ENCODE measurements at places on chromosomes 1 and 21. TPM values are rescaled to one million over a fixed set of nuclear protein-coding genes. Genes with fewer than 3 reads are reported as not detected.

The GNB1 gene
- total RNA-seq: 431 TPM

The NGF gene
- total RNA-seq: not detected

The CYP4B1 gene
- total RNA-seq: not detected

The SPATA45 gene
- total RNA-seq: not detected

The TMEM240 gene
- total RNA-seq: 0.28 TPM

The PLPPR5 gene
- not detected for total RNA-seq

The APOBEC4 gene
- total RNA-seq: not detected

The GJA8 gene
- not detected for total RNA-seq

The C1orf87 gene
- not detected for total RNA-seq

The REN gene
- total RNA-seq: not detected

The CR1L gene
- total RNA-seq: not detected

The NUDT17 gene
- total RNA-seq: 2.7 TPM

The TAS1R1 gene
- 0.08 TPM for total RNA-seq

The KCNJ9 gene
- not detected for total RNA-seq

The CR1 gene
- total RNA-seq: not detected

DNA sequence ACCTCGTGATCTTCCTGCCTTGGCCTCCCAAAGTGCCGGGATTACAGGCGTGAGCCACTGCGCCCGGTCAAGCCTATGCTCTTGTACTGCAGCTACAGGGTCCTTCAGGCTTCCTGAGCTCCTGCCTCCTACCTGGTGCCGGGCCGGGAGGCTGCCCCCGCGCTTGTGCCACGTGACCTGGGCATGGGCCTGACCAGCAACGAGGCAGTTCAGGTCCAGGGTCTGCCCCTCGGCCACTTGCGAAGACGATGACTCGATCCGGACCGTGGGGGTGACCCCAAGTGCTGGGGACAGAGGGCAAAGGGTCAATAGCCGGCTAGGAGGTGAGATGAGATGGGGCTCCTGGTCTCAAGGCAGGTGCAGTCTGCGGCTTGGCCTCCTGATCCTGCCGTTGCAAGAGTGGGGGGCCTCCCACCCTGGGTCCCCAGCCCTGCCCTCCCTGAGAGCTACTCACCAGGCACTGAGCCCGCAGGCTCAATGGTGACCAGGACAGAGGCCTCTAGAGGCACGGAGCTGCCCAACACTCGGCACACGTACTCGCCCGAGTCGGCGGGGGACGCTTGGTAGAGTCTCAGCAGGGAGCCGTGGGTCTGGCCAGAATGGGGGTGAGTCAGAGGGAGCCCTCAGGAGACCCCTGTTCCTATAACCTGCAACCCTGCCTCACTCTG, 38.0 kb downstream of the LDLRAD2 start:
- no peak for DNase-seq

DNA sequence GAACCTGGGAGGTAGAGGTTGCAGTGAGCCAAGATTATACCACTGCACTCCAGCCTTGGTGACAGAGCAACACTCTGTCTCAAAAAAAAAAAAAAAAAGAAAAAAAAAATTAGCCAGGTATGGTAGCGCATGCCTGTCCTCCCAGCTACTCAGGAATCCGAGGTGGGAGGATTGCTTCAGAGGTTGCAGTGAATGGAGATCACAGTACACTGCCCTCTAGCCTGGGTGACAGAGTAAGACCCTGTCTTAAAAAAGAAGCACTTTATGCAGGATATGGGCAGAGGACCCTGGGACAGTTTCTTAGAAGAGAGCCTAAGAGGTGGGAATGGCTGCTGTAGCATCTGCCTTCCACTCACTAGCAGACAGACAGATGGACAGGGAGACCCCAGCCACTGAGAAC, 23.0 kb downstream of the IQGAP3 start:
- H3K36me3 ChIP-seq: peaks cover 21% of the 10 kb centered on the region
- peaks cover 7% of the 10 kb centered on the region for H3K4me1 ChIP-seq
- no peak overlapping the region for H3K27ac ChIP-seq

DNA sequence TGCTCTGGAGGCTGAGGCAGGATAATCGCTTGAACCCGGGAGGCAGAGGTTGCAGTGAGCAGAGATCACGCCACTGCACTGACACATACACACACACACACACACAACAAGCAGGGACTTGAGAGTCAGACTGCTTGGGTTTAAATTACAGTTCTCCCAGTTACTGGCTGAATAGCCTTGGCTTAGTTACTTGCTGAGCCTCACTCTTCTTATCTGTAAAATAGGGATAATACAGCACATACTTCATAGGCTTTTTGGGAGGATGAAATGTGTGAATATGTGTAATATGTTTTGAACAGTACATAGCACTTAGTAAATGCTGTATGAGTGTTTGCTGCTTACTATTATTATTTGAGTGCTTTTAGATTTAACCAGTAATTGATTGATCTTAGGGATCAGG, 23.8 kb downstream of the CDC42 start:
- peaks cover 79% of the 10 kb centered on the region for H3K36me3 ChIP-seq
- H3K27ac ChIP-seq: peak overlapping the region; percentile 48
- no peak for DNase-seq
- peaks cover 77% of the 10 kb centered on the region for H3K4me1 ChIP-seq
- H3K4me3 ChIP-seq: no peak overlapping the region

GRCh38 chr1:8787218-8787617, 30.2 kb downstream of the RERE start:
- no peak overlapping the region for H3K27ac ChIP-seq
- H3K4me1 ChIP-seq: no peaks in the 10 kb centered on the region
- no peak overlapping the region for H3K4me3 ChIP-seq
- peaks cover 3% of the 10 kb centered on the region for H3K36me3 ChIP-seq
- no peaks in the 10 kb centered on the region for H3K27me3 ChIP-seq

GRCh38 chr1:172845371-172845770, 186.5 kb downstream of the FASLG start:
- H3K36me3 ChIP-seq: peaks cover 3% of the 10 kb centered on the region
- no peak overlapping the region for H3K4me3 ChIP-seq

GRCh38 chr1:17436380-17437174, 2.9 kb downstream of the RCC2 start:
- peak overlapping the region; percentile 64 for H3K27ac ChIP-seq
- no peaks in the 10 kb centered on the region for H3K27me3 ChIP-seq
- no peak for DNase-seq
- peaks cover 52% of the 10 kb centered on the region for H3K36me3 ChIP-seq
- peaks cover 54% of the 10 kb centered on the region for H3K4me1 ChIP-seq

GRCh38 chr1:15213341-15213821, 33.6 kb upstream of the FHAD1 start:
- no peak overlapping the region for H3K27ac ChIP-seq
- no peaks in the 10 kb centered on the region for H3K36me3 ChIP-seq
- H3K27me3 ChIP-seq: peaks cover 25% of the 10 kb centered on the region
- peaks cover 7% of the 10 kb centered on the region for H3K4me1 ChIP-seq
- no peak overlapping the region for H3K4me3 ChIP-seq

- no peak overlapping the region for H3K4me3 ChIP-seq
- no peaks in the 10 kb centered on the region for H3K4me1 ChIP-seq
- H3K27me3 ChIP-seq: no peaks in the 10 kb centered on the region
- no peak overlapping the region for H3K27ac ChIP-seq
These were observed 47.8 kb downstream of the ADGRL4 start for GRCh38 chr1:78958711-78959110.

DNA sequence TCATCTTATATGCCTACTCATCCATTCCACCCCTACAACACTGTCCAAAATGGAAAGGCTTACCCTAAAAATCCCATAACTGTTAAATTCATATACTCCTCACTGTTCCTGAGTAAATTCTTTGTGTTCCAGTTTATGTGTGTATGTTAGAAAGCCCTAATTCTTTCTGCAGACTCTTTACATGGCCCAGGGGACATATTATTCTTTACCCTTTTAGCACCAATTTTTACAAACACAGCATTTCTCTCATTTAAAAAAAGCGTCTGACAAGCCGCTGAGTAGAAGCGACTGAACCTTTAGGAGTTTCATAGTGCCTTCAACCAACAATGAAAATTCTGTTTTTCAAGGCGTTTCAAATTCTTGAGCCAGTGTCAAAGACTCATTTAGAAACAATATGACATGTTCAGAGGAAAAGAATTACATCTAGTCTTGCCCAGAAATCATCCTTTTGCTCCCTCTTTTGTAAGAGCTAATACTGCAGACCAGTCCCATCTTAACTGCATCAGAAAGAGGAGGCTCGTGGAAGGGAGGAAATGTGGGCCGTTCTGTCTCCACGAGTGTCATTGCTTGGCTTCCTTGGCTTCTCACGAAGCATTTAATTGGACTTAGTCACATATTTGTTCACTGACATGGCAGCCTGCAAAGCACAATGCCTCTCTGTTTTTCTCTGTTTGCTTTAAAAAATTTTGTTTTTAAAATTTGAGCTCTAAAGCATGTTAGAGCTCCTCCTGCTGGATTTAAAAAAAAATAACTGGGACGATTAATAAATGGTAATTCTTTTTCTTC, 21.3 kb upstream of the C1orf105 start:
- no peaks in the 10 kb centered on the region for H3K36me3 ChIP-seq
- no peak for DNase-seq
- H3K4me3 ChIP-seq: no peak overlapping the region
- H3K4me1 ChIP-seq: peaks cover 48% of the 10 kb centered on the region

DNA sequence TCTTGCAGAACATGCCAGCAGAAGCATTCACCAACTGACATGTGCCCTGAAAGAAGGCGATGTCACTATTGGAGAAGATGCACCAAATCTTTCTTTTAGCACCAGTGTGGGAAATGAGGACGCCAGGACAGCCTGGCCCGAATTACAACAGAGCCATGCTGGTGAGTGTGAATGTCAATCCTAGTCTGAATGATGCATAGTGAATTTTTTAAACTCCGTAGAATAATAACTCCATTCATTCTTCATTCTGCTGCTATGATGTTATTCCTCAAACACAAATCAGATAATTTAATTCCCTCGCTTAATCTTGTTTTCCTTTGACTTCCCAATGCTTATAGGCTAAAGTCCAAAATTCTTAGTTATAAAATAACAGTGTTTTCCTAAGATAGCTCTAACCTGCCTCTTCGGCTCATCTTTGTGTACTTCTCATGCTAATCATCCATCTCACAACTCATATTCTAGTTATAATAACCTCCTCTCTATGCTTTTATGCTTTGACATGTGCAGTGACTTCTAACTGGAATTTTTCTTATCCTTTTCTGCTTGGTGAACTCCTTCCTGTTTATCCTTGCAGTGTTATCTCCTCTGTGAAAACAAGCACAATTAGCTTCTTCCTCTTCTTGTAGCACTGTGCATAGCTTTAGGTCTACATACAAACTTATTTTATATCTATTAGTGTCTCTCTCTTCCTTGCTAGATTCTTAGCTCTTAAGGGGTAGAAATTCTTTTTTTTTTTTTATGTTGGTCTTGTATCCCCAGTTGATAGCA, 14.4 kb downstream of the SDCCAG8 start:
- no peak overlapping the region for H3K27ac ChIP-seq
- no peak for DNase-seq
- no peaks in the 10 kb centered on the region for H3K27me3 ChIP-seq
- H3K4me1 ChIP-seq: no peaks in the 10 kb centered on the region

DNA sequence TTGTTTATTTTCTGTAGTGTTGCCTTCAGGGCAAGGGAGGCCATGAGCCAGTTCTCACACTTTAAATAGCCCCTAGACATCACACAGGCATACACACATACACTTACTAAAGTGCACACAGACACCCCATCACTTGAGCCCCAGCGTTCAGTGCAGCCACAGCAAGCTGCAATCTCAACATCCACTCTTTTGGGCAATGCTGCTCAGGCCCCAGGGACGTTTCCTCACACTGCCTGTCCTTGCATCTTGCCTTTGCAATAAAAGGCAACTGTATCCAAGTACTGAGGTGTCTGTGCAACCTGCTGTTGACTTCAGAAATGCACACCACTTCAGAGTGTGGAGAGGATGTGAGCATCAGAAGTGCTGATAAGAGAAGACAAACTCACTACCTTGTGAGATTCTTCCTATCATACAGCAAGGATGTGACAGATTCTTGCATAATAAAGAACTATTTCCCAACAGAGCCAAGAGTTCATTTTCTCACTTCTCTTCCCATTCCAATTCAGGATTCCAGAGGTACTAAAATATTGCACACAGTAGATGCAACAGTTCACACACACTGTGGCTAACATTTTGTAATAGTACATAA, 36.2 kb downstream of the IRF2BP2 start:
- no peaks in the 10 kb centered on the region for H3K4me1 ChIP-seq
- no peaks in the 10 kb centered on the region for H3K36me3 ChIP-seq
- H3K27me3 ChIP-seq: peaks cover 6% of the 10 kb centered on the region
- no peak for DNase-seq
- H3K27ac ChIP-seq: no peak overlapping the region
- no peak overlapping the region for H3K4me3 ChIP-seq

- no peak for DNase-seq
- H3K4me1 ChIP-seq: peaks cover 8% of the 10 kb centered on the region
- no peak overlapping the region for H3K27ac ChIP-seq
- H3K36me3 ChIP-seq: no peaks in the 10 kb centered on the region
- H3K4me3 ChIP-seq: no peak overlapping the region
These were observed 3.7 kb downstream of the PTPN14 start for GRCh38 chr1:214547747-214548146.

DNA sequence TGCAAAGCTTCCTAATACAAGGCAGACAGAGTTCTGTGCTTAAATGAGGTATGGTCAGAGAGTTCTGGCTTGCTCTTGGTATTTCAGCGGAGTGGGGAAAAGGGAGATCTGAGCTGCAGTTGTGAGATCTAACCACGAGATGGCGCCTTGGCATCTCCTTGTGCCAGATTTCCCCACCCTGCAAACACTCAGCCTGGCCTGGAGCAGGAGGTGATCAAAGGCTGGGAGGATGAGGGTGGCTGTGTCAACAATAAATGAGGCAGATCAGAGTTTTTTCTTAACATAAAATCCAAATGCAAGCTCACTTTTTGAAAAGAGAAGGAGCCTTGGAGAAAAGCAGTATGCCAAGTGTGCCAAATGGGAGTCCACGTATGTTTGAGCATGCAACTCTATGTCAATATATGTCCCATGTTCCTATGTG, 4.1 kb upstream of the TFAP2E start:
- peaks cover 6% of the 10 kb centered on the region for H3K36me3 ChIP-seq
- H3K27me3 ChIP-seq: peaks cover 24% of the 10 kb centered on the region
- H3K4me3 ChIP-seq: no peak overlapping the region
- H3K27ac ChIP-seq: no peak overlapping the region
- peak; percentile 73 for DNase-seq

DNA sequence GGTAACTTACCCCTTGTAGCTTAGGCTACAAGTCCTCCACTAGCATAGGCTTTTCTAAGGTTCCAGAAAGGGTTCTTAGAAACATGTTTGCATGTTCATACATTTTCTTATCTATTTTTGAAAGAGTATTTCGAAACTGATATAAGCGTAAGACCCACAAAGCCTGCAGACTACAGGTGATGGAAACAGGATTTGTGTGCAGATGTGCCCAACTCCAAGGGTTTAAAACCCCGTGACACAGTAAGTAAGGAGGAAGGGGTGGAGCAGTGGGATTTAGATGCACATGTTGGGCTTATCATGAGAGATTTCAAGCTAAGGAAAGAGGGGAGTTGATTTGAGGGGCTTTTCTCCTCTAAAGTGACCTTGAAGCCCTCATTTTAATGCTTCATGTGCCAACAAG, 164.7 kb downstream of the LTN1 start:
- H3K27me3 ChIP-seq: no peaks in the 10 kb centered on the region
- H3K36me3 ChIP-seq: peaks cover 12% of the 10 kb centered on the region
- H3K4me1 ChIP-seq: peaks cover 18% of the 10 kb centered on the region

GRCh38 chr1:198119906-198120305, 36.9 kb upstream of the NEK7 start:
- peaks cover 3% of the 10 kb centered on the region for H3K27me3 ChIP-seq
- no peak overlapping the region for H3K4me3 ChIP-seq
- no peaks in the 10 kb centered on the region for H3K36me3 ChIP-seq

Data from activated CD4-positive, alpha-beta memory T cell treated with anti-CD3 and anti-CD28 coated beads, Interleukin-2, amount 10 ng/mL, durations not matched to agents 7 days and 5 days (primary cell).